T-cell (primary cell): ENCODE measurements at places on chromosomes 12 and 14.

DNA sequence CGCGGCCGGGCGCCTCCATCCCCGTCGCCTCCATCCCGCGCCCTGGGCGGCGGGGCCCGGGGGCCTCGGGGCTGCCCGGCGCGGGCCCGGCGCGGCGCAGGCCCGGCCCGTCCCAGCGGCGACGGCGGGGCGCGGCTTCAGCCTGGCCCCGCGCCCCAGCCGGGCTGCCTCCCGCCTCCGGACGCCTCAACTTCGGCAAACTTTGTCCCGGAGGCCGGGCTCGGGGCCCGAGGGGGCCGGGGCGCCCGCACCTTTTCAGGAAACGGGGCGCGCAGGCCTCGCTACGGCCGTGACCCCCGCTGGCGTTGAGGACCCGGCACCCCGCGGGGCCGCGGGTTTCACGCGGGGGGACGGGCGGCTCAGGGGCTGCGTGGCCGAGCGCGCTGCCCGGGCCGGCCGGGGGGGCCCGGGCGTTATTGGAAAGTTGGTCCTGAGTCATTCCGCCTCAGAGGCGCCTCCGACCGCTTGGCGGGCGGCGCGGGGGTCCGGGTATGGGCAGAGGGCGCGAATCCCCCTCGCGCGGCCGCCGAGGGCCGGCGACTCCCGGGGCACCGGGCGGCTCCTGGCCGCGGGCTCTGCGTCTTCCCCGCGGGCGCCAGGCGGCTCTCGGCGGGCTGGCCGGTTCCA lies 575 bp downstream of the TRAF3 start:
- no peak for DNase-seq

DNA sequence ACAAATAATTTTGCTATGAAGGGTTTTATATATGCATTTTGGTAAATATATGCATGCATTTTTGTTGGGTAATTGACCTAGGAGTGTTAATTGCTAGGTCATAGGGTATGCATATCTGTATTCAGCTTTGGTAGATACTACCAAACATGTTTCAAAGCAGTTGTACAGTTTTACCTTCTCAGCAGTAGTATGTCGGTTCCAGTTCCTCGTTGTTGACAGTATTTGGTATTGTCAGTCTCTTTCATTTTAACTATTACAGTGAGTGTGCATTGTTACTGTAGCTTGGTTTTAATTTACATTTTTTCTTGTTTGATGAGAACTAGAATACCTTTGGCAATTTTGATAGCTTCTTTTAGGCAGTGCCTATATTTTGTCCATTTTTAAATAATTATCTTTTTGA lies 98.9 kb downstream of the ARID2 start:
- DNase-seq, result no peak

DNA sequence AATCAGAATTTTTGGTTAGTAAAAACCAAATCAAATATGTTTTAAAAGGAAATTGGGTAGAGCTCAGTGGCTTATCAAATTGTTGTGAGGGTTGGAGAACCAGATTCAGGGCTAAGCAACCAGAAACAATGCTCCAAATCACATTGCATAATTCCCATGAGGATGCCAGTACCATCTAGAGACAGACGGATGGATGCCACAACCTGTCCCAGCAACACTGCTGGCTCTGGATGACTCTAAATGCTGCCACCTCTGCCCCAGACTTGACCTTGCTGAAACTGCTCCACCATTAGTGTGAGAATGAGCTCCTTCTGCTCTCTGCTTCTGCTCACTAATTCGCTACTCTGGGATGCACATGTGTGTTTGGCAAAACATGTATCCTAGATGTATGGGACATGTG lies 43.9 kb downstream of the FRS2 start:
- no peak for DNase-seq

GRCh38 chr14:21780429-21781084 lies 106.9 kb upstream of the OR4E1 start:
- DNase-seq, result no peak

- DNase-seq, result no peak
Measured at GRCh38 chr12:11661491-11662089, 12.1 kb downstream of the ETV6 start.

DNA sequence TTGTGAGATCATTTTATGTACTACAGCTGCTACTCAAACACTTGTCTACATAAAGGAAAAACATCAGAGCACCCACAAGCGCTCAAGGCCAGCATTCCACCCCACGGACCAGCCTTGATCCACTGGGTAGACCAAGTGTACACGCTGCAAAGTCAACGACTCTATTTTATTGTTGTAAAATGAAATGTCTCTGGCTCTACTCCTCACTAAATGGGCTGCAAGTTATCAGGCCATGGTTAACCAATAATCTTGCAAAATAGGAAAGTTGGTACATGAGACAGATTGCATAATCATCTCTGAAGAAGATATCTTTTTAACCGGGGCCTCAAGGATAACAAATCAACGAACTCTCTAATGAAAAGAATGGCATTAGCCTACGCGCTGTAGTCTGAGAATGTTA lies 69.9 kb upstream of the FOXN3 start:
- no peak for DNase-seq

DNA sequence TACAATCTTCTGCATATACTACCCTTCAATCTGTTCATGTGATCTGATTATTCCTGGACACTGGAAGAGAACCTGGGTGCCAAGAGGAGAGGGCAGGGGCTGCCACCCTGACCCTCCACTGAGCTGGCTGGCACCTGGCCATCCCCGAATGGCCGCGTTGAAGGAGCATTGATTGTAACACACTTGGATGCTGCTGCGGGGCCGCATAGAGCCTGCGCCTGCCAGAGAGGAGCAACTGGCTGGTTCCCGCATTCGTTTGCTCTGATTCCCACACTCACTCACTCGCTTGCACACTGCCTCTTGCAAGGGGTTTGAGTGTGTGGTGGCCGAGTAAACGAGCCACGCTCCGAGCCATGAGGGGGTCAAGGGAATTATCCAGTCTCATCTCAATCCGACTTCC lies 32.4 kb downstream of the PSEN1 start:
- no peak for DNase-seq

DNA sequence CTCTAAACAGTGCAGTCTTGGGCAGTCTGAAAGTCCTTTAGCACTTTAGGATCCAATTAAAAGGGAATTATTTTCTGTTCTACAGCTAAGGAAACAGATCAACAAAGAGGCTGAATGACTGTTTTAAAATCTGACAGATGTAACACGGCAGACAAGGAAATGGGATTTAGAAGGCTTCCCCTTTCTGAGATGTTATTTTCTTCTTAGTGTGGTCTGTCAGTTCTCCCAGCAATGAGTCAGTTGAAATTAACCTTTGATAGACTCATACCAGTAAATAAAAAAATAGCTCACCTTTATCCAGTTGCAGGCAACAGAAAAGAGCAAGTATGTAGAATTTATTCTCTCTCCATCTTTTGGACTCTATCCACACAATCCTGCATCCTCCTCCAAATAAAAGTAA lies 98.1 kb downstream of the NEDD1 start:
- no peak for DNase-seq
